IMR-90 (cell line): ENCODE measurements at places on chromosomes 1 and 21. TPM values are rescaled to one million over a fixed set of nuclear protein-coding genes. Genes with fewer than 3 reads are reported as not detected.

The COA7 gene
- total RNA-seq: 17.5 and 20.3 TPM in 2 replicates

The SH2D1B gene
- total RNA-seq: 0.18 TPM in 1 of 2 replicates, not detected in the other

The SEMA4A gene
- total RNA-seq: 0.18 and 0.28 TPM in 2 replicates

The PRKAB2 gene
- total RNA-seq: 8.4 and 10.6 TPM in 2 replicates

The TAL1 gene
- not detected in 2 replicates for total RNA-seq

The OR2G2 gene
- total RNA-seq: not detected in 2 replicates
